ENCODE measurements at places on chromosomes 3 and 15. TPM values are rescaled to one million over a fixed set of nuclear protein-coding genes. Genes with fewer than 3 reads are reported as not detected.

TMEM158 gene
- polyA plus RNA-seq = not detected

- no peaks in the 10 kb centered on the region for H3K4me1 ChIP-seq
- no peak for DNase-seq
- H3K36me3 ChIP-seq = no peaks in the 10 kb centered on the region
These were observed 26.1 kb downstream of the TAMM41 start for GRCh38 chr3:11820531-11821041.

GRCh38 chr3:62567097-62568021, 194.0 kb upstream of the FEZF2 start:
- no peak overlapping the region for H3K27ac ChIP-seq
- H3K36me3 ChIP-seq = no peaks in the 10 kb centered on the region
- H3K4me3 ChIP-seq = no peak overlapping the region
- no peaks in the 10 kb centered on the region for H3K4me1 ChIP-seq
- no peaks in the 10 kb centered on the region for H3K27me3 ChIP-seq

DNA sequence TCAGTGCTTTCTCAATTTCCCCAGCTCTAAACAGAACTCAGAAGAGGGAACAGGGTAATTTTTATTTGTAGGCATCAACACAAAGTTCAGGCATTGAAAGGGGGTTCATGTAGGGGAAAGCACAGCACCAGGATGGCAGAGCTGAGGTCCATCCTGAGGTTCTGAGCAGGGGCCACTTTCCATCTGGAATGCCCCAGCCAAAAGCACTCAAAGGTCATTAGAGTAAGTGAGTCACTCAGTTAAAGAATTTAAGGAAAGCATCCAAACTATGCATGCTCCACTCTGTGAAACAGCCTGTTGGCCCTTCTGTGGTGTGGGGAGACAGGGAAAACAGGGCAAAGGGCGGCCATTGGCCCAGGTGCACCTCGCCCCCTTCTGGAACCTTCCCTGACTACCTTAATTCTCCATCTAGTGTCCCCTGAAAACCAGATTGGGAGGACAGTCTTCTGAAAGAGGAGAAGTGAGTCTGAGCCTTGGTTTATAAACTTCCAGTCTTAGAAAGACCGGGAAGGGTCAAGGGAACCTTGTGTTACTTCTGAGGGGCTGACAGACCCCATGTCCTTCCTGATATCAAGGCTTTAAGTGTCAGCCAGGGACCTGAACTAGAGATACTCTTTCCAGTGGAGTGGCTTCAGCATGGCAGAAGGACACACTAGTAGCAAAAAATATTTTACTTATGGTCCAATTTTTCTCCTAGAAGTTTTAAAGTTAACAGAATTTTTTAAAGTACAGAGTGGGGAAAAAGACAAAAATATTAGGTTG, 133.3 kb downstream of the MYLK start:
- no peak overlapping the region for H3K27ac ChIP-seq
- no peak for DNase-seq
- H3K27me3 ChIP-seq = no peaks in the 10 kb centered on the region
- no peak overlapping the region for H3K4me3 ChIP-seq
- H3K36me3 ChIP-seq = no peaks in the 10 kb centered on the region

DNA sequence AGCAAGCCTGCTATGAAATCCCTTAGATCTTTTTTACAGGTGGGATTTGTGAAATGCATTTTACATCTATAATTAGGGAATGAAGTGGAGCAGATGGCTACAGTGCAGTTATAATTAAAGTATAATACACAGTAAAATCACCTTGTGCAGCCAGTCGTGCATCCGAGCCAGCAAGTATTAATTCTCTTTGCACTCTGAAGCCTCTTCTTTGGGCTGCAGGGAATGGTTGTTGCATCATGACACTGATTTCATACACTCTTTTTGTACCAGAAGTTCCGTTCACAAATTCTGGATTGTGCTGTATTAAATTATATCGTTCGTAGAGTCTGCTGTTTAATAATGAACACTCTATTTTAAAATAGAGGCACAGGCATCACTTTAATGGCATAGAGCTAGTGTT, 28.7 kb upstream of the TP63 start:
- no peaks in the 10 kb centered on the region for H3K36me3 ChIP-seq
- H3K4me1 ChIP-seq = no peaks in the 10 kb centered on the region
- H3K27me3 ChIP-seq = no peaks in the 10 kb centered on the region
- no peak overlapping the region for H3K27ac ChIP-seq

- no peak for DNase-seq
- no peak overlapping the region for H3K4me3 ChIP-seq
- no peak overlapping the region for H3K27ac ChIP-seq
- H3K27me3 ChIP-seq = no peaks in the 10 kb centered on the region
- no peaks in the 10 kb centered on the region for H3K36me3 ChIP-seq
These were observed 63.2 kb downstream of the HCN4 start for GRCh38 chr15:73305331-73306211.

Data from naive thymus-derived CD4-positive, alpha-beta T cell (primary cell).